NCI-H524 treated with DMSO at 0.1 percent for 48 hours (cell line): ENCODE measurements at places on chromosomes 4 and X.

DNA sequence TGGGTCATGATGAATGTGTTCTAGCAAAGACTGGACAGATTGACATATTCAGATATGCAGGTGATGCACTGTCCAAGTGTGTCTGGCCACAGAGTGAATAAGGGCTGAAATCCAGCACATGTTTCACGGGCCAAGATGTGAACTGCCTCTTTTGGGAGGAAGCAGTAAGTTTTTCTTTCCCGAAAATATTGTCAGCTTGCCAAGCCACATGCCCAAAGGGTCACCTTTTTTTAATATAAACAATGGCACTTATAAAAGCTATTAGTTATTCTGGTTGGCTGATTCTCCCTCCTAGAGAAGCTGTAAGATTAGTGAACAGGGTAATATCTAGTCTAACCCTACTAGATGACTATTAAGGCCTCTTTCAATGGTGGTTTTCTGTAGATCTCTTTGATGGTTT is 1.5 kb upstream of the EDNRA start:
- DNase-seq, result no peak

GRCh38 chr4:138698641-138699040 is 316.9 kb upstream of the NOCT start:
- no peak for DNase-seq

- no peak for DNase-seq
Observed at GRCh38 chr4:136838607-136839006, 693.7 kb downstream of the PCDH18 start.

DNA sequence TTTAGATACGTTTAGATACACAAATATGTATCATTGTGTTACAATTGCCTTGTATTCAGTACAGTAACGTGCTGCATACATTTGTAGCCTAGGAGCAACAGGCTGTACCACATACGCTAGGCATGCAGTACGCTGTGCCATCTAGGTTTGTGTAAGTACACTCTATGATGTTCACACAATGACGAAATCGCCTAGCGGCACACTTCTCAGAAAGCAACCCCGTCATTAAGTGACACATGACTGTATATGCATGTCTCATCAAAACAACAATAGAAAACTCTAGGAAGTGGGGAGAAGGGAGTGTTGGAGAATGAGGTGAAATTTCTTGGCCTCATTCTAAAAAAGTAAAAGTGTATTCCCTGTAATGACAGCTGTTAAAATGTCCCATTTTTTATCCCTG is 32.7 kb downstream of the CCDC149 start:
- no peak for DNase-seq

DNA sequence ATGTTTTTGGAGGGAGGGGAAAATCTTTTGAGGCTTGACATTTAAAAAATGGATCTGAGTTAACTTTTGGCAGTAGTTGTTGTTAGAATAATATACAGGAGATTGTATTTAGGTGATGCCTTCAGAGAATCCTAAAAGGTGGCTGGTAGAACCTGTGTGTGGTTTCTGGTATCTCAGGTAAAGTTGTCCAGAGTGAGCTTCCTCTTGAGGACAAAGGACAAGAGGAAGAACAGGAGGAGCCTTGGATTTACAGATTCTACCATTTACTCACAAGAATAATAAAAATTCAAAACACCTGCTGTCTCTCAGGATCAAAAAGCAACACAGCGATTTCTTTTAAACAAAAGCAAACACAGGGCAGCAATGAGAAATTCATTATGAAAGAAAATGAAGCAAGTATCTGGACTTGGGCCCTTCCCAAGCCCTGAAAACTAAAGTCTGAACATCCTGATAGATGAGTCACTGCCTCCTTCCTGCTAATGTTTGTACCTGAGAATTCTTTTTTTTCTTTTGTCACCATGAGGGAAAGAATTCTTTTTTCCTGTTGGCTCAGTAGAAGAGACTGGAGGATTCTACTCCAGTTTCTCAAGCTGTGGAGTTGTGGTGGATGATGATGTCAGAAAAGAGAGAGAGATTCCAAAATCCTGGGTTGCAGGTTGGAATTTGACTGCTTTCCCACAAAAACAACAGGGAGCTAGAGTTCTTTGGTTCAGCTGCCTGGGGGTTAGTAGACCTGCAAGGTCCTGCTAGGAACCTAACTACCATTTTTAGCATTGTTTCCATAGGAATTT is 31.5 kb upstream of the RAPGEF2 start:
- DNase-seq, result no peak

DNA sequence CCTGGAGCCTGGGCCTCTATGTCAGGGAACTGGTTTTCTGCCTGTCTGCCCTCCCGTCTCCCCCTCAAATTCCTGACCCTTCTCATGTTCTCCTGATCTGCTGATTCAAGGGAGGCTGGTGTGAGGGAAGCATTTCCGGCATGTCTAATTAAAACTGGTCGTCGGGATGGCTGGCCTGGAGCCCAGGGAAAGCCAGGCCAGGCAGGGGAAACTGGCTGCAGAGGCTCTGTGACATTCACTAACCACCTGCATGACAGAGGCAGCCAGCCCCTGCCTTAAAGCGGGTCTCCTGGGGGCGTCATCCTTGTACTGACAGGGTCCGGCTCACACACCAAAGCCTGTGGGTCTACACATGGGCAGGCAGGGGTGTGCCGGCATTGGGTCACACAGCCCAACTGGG is 35.2 kb downstream of the ABLIM2 start:
- DNase-seq, result no peak

DNA sequence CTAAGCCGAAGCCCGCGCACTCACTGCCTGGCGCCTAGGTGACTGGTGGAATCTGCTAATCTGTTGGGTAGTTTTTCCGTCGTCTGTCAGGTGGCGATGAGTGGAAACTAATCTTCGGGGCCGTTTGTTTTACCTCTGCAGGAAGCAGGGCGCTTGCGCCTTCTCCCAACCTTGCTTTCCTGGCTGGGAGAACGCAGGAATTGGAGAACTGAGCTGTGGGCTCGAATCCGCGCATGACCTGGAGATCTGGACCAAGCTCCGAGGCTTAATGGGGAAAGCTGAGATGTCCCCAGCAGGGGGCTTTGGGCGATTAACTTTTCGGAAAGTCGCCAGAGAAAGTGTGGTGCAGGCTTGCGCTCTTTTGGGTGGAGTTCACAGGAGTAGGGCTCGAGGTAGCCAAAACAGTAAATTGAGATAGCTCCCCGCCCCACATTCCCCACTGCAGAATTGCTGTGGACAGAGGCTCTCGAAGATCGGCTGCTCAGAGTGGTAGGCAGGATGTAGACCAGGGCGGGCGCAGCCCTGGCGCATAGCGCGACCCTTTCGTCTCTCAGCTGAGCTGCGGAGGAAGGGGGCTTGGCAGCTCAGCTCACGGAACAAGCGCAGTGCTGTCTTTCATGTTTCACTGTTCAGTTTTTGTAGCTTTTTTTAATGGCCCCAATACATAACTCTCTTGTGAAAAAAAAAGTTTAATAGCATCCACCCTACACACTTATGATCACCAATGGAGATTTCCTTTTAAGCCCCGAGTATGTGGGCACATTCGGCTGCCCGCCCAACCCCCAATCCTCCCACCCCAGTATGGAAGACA is 2.7 kb upstream of the FGF5 start:
- DNase-seq, result no peak

DNA sequence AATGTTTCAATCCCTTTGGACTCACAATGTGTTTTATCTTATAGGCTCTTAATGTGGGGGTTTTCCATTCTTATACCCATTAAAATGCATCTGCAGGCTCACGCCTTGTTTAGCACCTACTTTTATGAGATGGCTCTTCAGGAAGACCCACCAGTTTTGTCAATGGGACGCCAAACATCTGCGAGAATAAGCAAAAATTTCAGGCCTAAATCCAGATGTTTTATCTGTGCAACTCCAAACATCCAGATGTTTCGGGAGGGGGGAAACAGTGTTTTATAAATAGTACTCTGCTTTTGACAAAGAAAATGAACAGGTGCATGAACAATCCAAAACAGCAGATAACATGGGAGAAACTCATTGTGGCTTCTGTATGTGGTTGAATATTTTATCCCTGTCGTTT is 342.8 kb downstream of the DHX15 start:
- DNase-seq, result no peak

GRCh38 chrX:109635146-109635545 is 10.2 kb upstream of the KCNE5 start:
- no peak for DNase-seq

GRCh38 chr4:38804654-38805295 is at the start of gene TLR1:
Gene TLR1, minus strand, starts transcription at chr4:38804791. Its CDS starts 5,960 bp downstream, at chr4:38798831.
- DNase-seq, result no peak

DNA sequence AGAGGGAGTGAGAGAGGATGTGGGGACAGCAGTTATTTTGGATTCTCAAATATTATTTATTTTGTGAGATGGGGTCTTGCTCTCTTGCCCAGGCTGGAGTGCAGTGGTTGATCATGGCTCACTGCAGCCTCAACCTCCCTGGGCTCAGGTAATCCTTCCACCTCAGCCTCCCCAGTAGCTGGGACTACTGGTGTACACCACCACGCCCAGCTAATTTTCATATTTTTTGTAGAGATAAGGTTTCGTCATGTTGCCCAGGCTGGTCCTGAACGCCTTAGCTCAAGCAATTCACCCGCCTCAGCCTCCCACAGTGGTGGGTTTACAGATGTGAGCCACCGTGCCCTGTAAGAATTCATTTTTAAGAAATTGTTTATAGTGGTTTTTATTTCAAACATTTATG is 61.2 kb downstream of the FHDC1 start:
- DNase-seq, result no peak

GRCh38 chr4:154005171-154005520 is 216.3 kb upstream of the SFRP2 start:
- DNase-seq, result no peak

DNA sequence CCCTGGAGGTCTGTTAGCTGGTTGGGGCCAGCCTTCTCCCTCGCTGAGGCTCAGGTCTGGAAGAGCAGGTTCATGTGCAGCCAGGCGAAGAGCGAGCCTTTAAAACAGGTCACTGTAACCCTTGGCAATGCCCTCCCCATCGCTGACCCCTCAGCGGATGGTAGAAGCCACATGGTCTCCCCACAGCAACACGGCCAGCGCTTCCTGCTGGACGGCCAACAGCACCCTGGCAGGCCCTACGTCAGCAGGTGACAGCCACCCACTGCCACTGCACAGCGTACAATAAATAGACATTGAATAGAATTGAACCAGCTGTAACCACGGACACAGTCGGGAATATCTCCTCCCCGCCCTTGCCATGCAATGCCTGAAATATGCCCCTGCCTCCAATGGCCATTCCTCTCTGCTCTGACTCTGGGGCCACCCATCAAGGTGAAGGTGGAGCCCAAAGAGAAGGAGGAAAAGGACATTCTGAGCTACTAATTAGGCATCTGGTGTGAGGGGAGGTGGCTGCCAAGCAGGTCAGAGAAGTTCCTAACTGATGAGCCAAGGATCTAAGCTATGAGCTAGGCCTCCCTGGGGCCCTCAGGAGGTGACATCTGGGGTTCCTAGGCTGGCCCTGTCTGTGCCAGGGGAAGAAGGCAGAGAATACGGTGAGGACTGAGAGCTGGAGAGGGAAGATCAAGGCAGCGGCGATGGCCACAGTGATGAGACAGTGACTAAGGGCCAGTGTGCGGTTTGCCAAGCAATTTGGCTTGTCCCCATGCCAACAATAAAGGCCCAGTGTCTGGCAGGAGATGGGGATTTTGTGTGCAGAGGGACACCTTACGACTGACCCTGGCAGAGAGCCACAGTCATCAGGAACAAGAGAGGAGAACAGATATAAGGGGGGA is 202.3 kb downstream of the BCOR start:
- DNase-seq, result no peak

- DNase-seq, result no peak
Observed at GRCh38 chr4:88382621-88383020, 4.0 kb downstream of the HERC6 start.

DNA sequence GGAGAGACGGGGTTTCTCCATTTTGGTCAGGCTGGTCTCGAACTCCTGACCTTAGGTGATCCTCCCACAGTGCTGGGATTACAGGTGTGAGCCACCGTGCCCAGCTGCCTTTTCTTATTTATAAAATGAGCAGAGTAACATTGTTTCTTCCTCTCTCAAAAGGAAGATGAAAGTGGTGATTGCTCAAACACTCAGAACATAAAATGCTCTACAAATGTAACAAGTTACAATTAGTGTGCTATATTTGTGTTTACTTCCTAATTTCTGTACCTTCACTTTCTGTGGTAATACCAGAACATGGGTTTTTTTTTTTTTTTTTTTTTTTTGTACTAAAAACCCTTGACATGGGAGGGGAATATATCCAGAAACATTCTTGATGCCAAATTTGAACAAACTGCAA is 197.9 kb downstream of the MGST2 start:
- DNase-seq, result no peak

DNA sequence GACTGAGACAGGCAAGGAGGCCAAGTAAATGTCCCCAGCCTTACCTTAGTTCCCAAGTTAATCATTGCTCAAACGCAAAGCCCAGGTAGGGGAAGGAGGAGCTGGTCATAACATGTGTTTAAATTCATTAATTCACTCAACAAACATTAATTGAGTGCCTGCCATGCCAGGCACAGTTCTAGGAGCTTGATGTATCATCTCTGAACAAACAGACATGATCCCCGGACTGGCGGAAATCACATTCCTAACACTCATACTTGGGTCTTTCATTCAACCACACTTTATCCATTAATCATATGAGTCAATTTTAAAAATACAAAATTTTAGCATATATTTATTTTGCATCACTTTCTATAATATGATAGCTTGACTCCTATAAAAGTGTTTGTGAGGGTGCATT is 335.3 kb upstream of the NOCT start:
- DNase-seq, result no peak

- no peak for DNase-seq
Observed at GRCh38 chr4:12933760-12934221, 550.3 kb downstream of the RAB28 start.

DNA sequence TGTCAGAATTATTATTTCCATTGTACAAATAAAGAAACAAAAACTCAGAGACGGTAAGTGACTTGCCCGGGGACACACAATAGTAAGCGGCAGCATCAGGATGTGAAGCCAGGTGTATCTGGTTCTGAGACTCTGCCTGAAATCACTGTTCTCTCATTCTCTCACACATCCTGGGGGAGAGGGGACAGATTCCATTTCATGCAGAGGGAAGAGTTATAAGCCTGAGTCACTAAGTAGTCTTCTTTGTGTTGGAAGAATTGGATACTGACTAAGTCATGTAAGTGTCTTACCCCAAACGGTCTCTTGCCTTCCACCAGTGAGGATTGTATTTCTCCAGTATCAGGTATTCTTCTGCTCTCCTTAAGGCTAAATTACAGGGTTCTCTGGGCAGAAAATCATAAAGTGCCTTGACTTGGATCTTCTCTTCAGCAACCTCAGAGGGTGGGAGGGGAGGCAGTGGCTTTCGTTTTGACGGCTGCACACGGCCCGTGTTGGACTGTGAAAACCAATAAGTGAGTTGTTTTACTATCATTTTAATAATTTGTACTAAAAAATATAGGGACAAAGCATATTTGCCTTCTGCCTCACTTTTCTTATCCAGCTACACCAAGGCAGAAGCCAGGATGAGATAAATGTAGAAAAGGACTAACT is 21.9 kb downstream of the TXK start:
- DNase-seq, result no peak

GRCh38 chr4:100679926-100680325 is 162.1 kb upstream of the EMCN start:
- DNase-seq, result no peak
